ENCODE measurements at places on chromosomes 7 and 10.

- no peak for DNase-seq
These were observed 12.5 kb upstream of the LIPK start for GRCh38 chr10:88693392-88694020.

GRCh38 chr10:93701866-93702209, 554 bp downstream of the FRA10AC1 start:
- DNase-seq: no peak

DNA sequence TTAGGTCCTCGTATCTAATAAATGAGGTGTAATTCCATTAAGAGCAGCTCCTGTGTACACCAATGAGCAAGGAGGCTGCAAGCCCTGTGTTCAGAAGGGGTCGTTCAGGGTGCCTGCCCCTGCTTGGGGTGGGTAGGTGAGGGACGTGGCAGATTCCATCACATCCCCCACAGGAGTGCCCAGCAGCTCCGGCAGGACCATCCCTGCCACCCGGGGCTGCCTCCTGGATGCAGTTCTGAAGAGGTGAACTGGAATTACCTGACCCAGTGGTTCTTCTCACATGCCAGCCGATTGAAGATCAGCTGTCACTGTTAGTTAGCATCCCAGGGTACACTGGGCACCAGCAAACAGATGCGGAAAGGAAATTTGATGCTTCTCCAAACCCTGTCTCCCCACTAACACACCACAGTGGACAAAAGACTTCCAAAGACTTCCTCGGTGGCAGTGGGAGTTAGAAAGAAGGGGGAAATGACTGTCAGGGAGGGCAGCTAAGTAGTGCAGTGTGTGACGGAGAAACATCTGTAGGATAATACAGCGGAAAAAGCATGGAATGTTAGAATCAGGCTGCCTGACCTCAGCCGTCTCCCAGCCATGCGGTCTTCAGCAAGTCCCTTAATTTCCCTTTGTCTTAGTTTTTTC, 313.6 kb upstream of the ZMIZ1 start:
- no peak for DNase-seq

DNA sequence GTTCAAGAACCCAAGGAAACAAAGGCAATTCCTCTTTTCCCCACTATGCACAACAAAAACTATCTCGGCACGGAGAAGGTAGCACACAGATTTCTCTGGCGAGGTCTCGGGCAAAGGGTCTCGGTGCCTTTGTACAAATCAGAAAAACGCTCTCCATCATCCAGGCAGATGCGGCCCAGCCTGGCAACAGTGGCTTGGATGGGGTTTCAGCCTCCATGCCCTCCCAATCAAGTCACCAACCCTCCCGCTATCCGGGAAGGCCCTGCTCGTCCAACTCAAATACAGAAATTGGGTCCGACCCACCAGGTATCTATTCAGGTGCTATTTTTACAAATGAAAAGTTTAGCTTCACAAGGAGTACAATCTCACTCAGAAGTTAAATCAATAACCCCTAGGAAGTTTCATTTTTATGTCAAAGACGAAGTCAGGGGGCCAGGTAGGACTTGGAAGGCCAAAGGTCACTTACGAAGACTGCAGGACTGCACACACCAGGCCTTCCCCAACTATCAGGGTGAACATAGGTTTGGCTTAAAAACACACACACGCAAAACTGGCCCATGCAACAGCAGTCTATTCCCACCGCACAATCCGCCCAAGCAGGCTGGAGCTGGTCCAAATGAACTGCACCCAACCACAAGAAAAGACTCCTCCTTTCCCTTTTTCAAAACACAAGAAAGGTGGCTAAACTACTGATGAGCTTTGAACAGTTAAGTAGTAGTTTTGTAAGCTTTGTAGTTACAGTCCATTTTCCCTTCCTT, 43.0 kb downstream of the GNA12 start:
- DNase-seq: no peak

DNA sequence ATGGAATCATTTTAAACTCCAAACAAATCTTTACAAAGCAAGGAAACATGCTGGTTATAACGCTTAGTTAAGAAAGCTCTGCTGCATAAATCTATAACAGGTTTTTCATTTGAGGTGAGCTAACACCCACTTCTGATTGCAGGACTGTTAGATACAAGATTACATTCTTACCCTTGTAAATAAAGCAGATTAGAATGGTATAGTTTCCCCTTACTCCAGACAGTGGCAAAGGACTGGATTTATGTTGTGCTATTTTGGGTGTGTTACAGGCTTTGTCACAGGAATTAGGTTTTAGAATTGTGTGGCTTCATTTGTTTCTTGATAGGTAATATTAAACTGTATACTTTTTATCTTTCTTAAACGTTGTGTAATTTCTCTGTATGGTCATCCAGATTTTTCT, 487.6 kb downstream of the ZWINT start:
- DNase-seq: no peak

DNA sequence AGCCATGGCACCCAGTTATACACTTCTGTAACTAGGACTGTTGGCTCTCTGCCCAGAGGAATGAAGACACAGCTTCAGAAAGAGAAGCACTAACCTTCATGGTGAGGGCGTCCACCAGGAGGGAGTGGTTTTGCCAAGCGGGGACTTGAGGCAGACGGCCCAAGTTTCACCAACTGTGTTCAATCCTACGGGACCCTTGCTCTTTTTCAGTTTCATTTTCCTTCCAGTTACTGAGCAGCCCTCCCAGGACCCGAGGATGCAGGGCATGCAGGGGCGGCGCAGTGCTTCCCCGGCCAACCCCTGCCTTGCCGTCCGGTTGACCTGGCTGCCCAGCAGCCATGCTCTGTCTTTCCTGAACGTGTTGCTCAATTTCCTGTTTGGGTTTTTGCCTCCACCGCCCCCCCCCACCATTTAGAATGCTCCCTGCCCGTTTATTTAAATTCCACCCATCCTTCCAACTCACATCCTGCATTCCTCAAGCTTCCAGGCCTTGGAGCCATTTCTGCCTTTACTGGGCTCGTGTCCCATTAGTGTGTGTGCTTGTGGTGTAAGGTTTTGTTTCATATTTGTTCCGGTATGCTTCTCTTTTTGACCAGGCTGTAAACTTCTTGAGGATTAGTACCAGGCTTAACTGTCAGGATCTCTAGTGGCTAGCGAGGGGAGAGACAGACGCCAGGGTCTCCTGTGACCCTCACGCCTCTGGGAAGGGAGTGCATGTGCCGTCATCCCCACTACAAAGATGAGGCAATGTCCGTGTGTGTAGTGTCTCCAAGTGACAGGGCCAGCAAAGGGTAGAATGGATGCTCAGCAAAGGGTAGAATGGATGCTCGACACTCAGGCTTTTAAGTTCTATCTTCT, 31.6 kb downstream of the IL15RA start:
- no peak for DNase-seq
